ENCODE measurements at places on chromosomes 3 and 15.

GRCh38 chr3:188270423-188270972 lies 116.5 kb downstream of the LPP start:
- no peak overlapping the region for H3K4me3 ChIP-seq
- peaks cover 21% of the 10 kb centered on the region for H3K36me3 ChIP-seq
- H3K27ac ChIP-seq, result no peak overlapping the region
- H3K27me3 ChIP-seq, result no peaks in the 10 kb centered on the region

DNA sequence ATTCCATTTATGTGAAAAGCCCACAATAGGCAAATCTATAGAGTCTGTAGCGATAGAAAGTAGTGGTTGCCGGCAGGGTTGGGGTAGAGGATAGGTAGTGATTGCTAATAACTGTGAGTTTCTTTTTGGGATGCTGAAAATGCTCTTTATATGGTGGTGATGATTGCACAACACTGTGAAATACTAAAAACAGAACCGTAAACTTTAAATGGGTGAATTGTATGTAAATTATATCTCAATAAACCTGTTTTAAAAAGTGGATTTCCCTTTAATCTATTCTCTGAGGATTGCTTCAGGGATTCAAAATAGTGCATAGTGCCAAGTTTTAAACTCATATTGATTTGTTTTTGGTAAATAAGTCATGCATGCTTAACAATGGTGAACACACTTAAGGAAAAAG lies 140.2 kb downstream of the LPP start:
- DNase-seq, result no peak
- H3K4me1 ChIP-seq, result peaks cover 36% of the 10 kb centered on the region
- H3K4me3 ChIP-seq, result no peak overlapping the region
- no peaks in the 10 kb centered on the region for H3K27me3 ChIP-seq
- no peak overlapping the region for H3K27ac ChIP-seq

GRCh38 chr15:82966671-82967071 lies 14.2 kb upstream of the HOMER2 start:
- DNase-seq, result peak; percentile 37
- H3K4me1 ChIP-seq, result peaks cover 24% of the 10 kb centered on the region
- peaks cover 2% of the 10 kb centered on the region for H3K36me3 ChIP-seq
- peaks cover 19% of the 10 kb centered on the region for H3K27me3 ChIP-seq
- H3K4me3 ChIP-seq, result no peak overlapping the region

DNA sequence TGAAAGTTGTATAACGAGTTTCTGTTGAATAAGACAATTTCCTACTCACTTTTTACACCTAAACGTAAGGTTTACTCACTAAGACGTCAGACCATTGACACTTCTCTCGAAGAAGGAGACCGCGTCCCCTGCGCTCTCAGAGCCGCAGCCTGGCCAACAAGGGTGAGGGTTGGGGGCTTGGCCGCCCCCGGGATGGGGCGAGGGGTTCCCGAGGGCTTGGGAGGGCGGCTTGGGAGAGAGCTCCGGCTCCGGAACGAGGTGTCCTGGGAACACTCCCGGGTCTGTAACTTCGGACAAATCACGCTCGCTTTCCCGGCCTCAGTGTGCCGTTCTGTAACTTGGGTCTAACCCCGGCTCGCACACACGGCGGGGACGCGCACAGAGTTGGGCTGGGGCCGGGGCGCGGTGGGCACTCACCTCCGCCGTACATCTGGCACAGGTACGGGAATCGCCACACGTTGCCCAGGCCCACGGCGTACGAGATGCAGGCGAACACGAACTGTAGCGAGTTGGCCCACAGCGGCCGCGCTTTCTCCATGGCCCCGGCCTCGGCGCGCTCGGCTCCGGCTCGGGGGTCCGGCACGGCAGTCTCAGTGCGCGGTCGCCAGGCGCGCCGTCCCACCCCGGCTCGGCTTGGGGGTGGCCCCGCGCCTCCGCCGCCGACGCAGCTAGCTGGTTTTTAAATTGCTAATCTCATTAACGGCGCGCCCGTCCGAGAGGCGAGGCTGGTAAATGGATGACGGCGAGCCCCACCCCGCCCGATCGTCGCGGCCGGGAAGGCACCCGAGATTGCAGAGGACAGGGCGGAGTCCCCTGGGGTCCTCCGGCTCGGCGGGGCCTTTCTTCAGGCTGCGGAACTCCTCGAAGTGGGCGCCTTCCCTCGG lies at the start of gene SLC6A20:
SLC6A20 (minus strand) TSS at position 655 of the 884 bp plus-strand sequence; CDS start at position 538, 117 bp downstream.
- no peaks in the 10 kb centered on the region for H3K36me3 ChIP-seq
- peak within 1 kb of the TSS; percentile 61 for H3K4me3 ChIP-seq
- peak within 1 kb of the TSS; percentile 26 for H3K27ac ChIP-seq
- H3K4me1 ChIP-seq, result peaks cover 6% of the 10 kb centered on the region
- peaks cover 70% of the 10 kb centered on the region for H3K27me3 ChIP-seq

GRCh38 chr3:165459924-165460835 lies 264.0 kb upstream of the SLITRK3 start:
- no peaks in the 10 kb centered on the region for H3K36me3 ChIP-seq

DNA sequence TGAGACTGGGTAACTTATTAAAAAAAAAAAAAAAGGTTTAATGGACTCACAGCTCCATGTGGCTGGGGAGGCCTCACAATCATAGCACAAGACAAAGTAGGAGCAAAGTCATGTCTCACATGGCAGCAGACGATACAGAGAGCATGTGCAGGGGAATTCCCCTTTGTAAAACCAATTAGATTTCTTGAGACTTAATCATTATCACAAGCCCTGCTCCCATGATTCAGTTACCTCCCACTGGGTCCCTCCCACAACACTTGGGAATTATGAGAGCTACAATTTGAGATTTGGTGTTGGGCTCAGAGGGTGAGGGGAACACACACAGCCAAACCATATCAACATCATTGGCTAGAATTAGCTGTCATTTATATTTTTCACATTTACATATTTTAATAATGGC lies 221.0 kb downstream of the RSRC1 start:
- DNase-seq, result no peak
- no peaks in the 10 kb centered on the region for H3K36me3 ChIP-seq
- H3K4me3 ChIP-seq, result no peak overlapping the region
- H3K27me3 ChIP-seq, result no peaks in the 10 kb centered on the region
- H3K27ac ChIP-seq, result no peak overlapping the region

DNA sequence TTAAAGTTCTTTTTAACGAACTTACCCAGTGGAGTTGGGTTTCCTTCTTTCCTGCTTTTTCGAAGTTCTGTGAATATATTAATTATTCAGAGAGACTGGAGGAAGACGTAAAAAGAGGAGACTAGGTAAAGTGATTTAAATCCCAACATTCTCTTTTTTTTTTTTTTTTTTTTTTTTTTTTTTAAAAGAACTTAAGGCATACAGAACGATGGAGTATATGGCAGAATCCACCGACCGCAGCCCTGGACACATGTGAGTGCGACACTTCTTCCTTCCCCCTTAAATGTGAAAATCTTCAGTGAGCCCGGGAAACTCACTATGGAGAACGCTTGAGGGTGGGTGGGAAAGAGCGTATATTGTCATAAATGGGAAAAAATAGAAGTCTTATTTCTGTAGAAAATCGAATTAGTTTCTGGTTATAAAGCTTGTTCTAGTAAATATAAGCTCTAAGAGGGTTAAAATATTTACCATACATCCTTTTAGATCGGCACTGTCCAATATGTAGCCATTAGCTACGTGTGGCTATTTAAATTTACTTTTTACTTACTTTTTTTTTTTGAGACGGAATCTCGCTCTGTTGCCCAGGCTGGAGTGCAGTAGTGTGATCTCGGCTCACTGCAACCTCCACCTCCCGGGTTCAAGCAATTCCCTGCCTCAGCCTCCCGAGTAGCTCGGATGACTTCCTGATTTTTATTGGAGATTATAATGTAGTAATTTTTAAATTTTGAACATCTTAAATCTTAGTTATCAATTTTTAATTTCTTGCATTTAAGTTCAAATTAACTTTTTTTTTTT lies 892 bp downstream of the NMD3 start:
- peaks cover 12% of the 10 kb centered on the region for H3K36me3 ChIP-seq
- DNase-seq, result peak; percentile 15
- H3K27ac ChIP-seq, result peak overlapping the region; percentile 90
- peaks cover 34% of the 10 kb centered on the region for H3K4me1 ChIP-seq
- H3K4me3 ChIP-seq, result peak overlapping the region; percentile 90
- no peaks in the 10 kb centered on the region for H3K27me3 ChIP-seq

- no peak for DNase-seq
- H3K27ac ChIP-seq, result no peak overlapping the region
- H3K36me3 ChIP-seq, result no peaks in the 10 kb centered on the region
- H3K27me3 ChIP-seq, result peaks cover 5% of the 10 kb centered on the region
- peaks cover 5% of the 10 kb centered on the region for H3K4me1 ChIP-seq
- H3K4me3 ChIP-seq, result no peak overlapping the region
These were observed 148.9 kb downstream of the GREM1 start for GRCh38 chr15:32866454-32867312.

DNA sequence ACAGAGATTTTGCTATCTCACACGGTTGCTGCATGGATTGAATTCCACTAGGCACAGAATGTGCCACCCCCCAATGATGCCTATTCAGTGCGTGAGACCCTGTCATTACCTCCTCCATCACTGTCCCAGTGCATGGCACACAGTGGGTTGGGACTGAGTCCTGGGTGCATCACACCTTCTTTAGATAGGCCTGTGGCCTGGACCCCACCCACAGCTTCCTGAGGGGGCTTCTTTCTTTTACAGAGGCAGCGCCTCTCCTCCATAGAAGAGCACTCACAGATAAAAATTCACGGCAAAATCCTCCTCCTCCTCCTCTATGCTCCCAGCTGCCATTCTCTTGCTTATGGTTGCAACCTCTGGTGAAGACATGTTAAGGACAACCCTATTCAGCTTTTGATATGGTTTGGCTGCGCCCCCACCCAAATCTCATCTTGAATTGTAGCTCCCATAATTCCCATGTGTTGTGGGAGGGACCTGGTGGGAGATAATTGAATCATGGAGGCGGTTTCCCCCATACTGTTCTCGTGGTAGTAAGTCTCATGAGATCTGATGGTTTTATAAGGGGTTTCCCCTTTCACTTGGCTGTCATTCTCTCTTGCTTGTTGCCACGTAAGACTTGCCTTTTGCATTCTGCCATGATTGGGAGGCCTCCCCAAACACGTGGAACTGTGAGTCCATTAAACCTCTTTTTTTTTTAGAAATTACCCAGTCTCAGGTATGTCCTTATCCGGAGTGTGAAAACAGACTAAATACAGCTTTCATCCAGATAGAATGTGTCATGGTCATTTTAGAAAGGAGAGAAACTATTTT lies 147.6 kb downstream of the KLF13 start:
- DNase-seq, result no peak
- peaks cover 45% of the 10 kb centered on the region for H3K4me1 ChIP-seq
- H3K36me3 ChIP-seq, result peaks cover 25% of the 10 kb centered on the region
- no peaks in the 10 kb centered on the region for H3K27me3 ChIP-seq

DNA sequence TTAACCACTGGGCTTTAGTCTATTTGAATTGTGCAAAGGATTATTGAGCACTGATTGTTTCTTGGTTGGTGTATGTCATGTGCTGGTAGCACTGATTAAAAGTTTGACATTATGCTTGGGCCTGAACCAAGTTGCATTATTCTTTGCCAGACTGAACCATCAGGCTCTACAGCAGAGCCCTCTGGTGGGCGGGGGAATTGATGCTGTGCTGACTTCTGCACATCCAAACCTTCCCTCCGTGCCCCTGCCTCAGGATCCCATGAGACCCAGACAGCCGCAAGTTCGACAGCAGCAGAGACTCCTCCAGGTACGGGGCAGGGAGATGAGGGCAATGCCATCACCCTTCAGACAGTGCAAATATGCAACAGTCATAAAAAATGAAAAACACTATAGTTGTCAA lies 28.4 kb upstream of the P2RY12 start:
- H3K27ac ChIP-seq, result no peak overlapping the region
- DNase-seq, result no peak
- no peak overlapping the region for H3K4me3 ChIP-seq
- no peaks in the 10 kb centered on the region for H3K4me1 ChIP-seq
- no peaks in the 10 kb centered on the region for H3K36me3 ChIP-seq
- H3K27me3 ChIP-seq, result no peaks in the 10 kb centered on the region

- DNase-seq, result no peak
- no peak overlapping the region for H3K27ac ChIP-seq
- no peaks in the 10 kb centered on the region for H3K4me1 ChIP-seq
- H3K4me3 ChIP-seq, result no peak overlapping the region
These were observed 24.4 kb downstream of the CRBN start for GRCh38 chr3:3154879-3155610.

- no peaks in the 10 kb centered on the region for H3K27me3 ChIP-seq
- H3K4me3 ChIP-seq, result no peak overlapping the region
- no peaks in the 10 kb centered on the region for H3K4me1 ChIP-seq
- no peak overlapping the region for H3K27ac ChIP-seq
- no peaks in the 10 kb centered on the region for H3K36me3 ChIP-seq
These were observed 82.8 kb downstream of the BCHE start for GRCh38 chr3:165754219-165755007.
